Regular cardiac myocyte (primary cell): ENCODE measurements at places on chromosomes 4 and X. TPM values are rescaled to one million over a fixed set of nuclear protein-coding genes. Genes with fewer than 3 reads are reported as not detected.

Gene STARD8
- total RNA-seq, result 1.7 and 4.6 TPM in 2 replicates

Gene OCRL
- total RNA-seq, result 20.9 and 21.7 TPM in 2 replicates

Gene CT45A7
- total RNA-seq, result not detected in 2 replicates

Gene MGARP
- 59.0 and 87.7 TPM in 2 replicates for total RNA-seq

Gene HSFX4
- total RNA-seq, result not detected in 2 replicates

Gene VSIG4
- not detected in 2 replicates for total RNA-seq

Gene GABRE
- total RNA-seq, result 23.0 and 29.9 TPM in 2 replicates

Gene MTTP
- total RNA-seq, result under 0.01 TPM in 2 replicates

Gene STPG2
- total RNA-seq, result under 0.01 and 0.56 TPM in 2 replicates

Gene BEND4
- not detected in 2 replicates for total RNA-seq

Gene FAM47C
- total RNA-seq, result not detected in 2 replicates

Gene OPN1LW
- not detected in 2 replicates for total RNA-seq

Gene RENBP
- total RNA-seq, result 2.3 and 13.2 TPM in 2 replicates

Gene LIMCH1
- total RNA-seq, result 13.8 and 20.3 TPM in 2 replicates

Gene GAGE13
- total RNA-seq, result not detected in 2 replicates

Gene TMPRSS11F
- total RNA-seq, result not detected in 2 replicates

Gene TLR8
- total RNA-seq, result not detected in 2 replicates

Gene CFI
- total RNA-seq, result 2.5 and 12.4 TPM in 2 replicates

Gene ZNF595
- 8.4 and 10.1 TPM in 2 replicates for total RNA-seq

Gene PRSS12
- 9.3 and 14.6 TPM in 2 replicates for total RNA-seq

Gene ZDHHC15
- 0.19 and 0.56 TPM in 2 replicates for total RNA-seq

Gene PAGE5
- total RNA-seq, result not detected in 2 replicates

Gene ANKRD17
- total RNA-seq, result 48.3 and 54.4 TPM in 2 replicates

Gene SMIM31
- not detected in 2 replicates for total RNA-seq

Gene GRIA2
- under 0.01 TPM in 1 of 2 replicates, not detected in the other for total RNA-seq

Gene FRAS1
- 0.77 and 5.4 TPM in 2 replicates for total RNA-seq

Gene GPM6B
- 3.1 and 5.4 TPM in 2 replicates for total RNA-seq
